ENCODE measurements at places on chromosomes 5 and 9.
A peak's percentile ranks its signal among the peaks of the same experiment; 100 is the strongest.

DNA sequence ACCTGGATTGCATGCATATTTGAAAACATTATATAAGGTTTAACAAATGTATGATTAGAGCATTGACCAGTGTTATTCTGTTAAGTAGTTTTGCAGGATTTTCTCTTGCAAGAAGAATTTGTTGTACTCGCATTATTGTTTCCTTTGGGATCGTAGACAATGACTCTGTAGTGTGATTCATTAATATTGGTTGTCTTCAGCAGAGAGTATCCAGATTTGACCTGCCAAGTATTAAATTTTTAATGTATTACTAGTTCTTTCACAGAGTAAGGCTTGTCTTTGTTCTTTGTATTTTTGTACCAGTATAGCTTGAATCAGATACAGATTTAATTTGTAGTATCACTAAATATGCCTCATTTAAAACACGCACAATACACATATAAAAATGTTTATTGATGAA, 155.0 kb downstream of the PBX3 start:
- DNase-seq = peak; percentile 28

GRCh38 chr9:78884611-78885150, 587.8 kb downstream of the PSAT1 start:
- DNase-seq = peak; percentile 33

- no peak for DNase-seq
Measured at GRCh38 chr9:36818965-36819870, 214.8 kb downstream of the PAX5 start.

DNA sequence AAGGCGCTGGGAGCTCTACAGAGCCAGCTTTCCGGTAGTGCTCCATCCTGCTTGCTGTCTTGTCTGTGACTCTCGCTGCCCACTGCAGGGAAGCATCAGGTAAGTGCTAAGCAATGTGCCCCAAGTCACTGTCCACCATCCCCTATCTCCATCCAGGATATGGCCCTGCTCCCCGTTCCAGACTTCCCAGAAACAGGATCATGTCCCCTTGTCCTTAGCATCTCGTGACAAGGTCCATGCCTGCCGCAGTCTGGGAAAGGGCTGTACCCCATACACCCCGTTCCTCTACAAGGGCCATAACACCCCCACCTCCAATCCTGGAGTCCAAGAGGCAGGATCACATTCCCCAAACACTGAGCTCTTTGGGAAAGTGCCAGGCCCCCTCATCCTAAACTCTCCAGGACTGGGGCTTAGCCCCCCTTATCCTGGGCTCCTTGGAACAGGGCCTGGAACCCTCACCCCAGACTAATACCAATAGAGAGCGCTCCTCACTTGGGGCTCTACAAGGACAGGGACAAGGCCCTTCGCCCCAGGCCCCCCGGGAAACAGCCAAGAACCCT, 566 bp downstream of the RPP25L start:
- DNase-seq = peak; percentile 12

GRCh38 chr9:115195912-115196311, 78.0 kb upstream of the TNC start:
- peak; percentile 75 for DNase-seq

GRCh38 chr5:62681117-62681850, 102.7 kb downstream of the LRRC70 start:
- no peak for DNase-seq

- no peak for DNase-seq
Measured at GRCh38 chr5:54829676-54830535, 155.5 kb downstream of the ESM1 start.

DNA sequence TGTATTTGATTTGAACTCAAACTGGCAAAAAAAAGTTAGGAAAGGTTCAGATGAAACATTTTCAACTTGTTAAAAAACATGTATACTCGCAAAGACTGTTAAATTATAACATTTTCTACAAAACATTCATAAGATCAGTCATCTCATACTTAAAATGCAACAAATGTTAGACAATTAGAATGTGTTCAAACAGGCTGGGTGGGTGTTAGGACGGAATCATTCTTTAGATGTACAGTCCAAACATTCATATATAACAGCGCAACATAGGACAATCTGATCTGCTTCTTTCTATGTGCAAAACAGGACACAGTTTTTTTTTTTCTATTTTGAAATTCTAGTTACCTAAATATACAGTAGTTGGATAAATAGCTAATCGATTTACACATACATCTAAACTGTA, 22.2 kb downstream of the IL4 start:
- no peak for DNase-seq

DNA sequence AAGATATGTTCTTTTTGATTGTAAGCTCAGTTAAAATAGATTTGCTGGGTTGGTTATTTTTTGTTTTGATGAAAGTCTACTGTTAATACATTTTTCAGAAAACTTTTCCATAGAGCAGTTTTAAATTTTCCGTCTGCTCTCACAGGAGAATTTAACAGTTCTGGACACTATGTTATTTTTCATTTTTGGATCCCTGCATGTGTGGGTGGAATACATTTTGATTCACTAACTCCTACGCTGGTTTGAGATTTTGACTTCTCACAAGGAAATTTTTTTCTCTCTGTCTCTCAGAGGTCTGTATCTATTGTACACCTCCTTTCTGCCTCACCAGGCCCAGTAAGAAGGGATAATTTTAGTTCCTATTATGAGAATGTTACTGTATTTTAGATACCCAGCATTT, 502.4 kb downstream of the CDH10 start:
- no peak for DNase-seq

- DNase-seq = no peak
Measured at GRCh38 chr9:69893057-69893456, 72.4 kb downstream of the CFAP95 start.

GRCh38 chr5:93794954-93795353, 53.6 kb upstream of the POU5F2 start:
- no peak for DNase-seq

DNA sequence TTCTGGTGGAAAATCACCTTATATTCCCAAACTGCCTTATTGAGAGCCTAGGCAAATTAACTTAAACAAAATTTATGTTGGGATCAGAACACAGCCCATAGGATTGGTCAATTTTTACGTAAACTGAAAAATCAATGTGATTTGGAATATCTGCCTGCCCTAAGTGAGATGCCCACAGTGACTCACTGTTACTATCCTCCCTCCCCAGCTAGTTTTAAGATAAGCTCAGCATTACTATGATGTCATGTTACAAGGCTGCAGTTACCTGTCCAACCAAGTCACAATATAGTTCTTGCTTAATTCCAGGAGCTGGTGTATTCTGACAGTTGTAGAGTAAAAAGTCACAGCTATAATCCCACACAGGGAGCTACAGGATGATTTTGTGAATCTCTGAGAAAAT, 23.1 kb downstream of the SKP1 start:
- DNase-seq = no peak

DNA sequence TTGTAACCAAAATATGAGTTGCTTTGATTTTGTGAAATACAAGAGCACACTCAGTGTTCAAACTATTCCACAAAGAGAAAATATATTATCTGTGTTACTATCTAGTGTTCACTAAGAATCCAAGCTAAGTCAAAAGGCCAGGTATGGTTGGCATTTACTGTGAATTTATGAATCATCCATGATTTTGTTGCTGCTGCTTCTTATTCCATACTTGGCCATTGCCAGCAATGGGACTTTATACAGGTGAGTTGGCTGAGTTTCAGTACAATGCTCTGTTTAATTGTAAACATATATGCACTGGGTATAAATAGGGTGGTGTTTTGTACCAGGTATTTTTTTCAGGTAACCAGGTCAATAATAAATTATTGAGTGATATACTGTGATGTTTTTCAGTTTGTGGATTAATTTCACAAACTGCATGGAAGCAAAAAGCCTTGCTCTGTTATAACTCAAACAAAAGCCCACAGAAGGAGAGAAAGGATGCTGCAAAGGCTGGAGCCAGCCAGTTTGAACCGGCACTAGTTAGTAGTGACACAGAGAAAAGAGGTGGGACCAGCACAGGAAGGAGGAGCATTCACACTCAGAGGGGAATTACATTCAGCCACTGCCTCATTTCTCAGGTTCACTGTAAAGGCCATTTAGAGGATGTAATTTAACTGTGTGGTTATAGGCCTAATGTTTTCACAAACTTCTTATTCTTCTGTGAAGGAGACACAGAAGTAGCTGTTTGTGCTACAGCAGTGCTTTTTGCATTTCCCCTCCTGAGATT, 381.8 kb downstream of the ADGRV1 start:
- peak; percentile 35 for DNase-seq

- DNase-seq = peak; percentile 65
Measured at GRCh38 chr9:87327575-87328125, 170.0 kb upstream of the DAPK1 start.

GRCh38 chr5:1104327-1105006, 7.4 kb downstream of the SLC12A7 start:
- no peak for DNase-seq

DNA sequence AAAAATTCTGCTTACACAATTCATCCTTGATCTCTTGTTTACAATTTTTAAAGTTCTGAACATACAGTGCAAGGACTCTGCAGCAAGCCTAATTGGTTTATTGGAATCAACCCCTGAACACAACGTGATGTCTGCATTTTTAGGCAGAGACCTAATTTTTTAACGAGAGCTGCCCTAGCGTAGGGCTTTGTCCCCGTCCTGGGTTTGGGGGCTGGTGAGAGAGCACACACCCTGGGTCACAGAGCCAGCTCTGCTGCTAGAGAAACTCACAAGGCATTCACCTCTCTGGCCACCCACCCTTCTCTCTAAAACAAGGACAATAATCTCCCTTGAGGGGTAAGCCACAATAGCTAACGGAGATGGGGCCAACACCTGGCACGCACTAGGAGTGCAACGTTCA, 28.2 kb downstream of the SH3PXD2B start:
- no peak for DNase-seq

DNA sequence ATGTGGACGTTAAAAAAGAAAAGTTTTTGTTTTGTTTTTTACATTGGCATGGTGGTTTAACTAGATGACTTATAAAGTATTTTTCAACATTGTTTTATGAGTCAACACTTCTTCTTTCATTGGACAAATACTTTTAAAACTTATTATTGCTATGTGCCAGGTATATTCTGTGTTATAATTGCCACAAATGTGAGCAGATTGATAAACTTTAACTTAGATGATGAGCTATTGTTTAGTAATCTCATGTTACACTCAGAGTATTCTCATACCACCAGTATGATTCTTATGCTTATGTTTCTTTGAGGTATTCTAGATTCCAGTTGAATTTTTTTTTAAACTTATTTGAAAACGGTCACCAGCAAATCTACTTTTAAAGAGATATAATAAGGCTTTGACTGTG, 60.3 kb downstream of the RASA1 start:
- DNase-seq = no peak

DNA sequence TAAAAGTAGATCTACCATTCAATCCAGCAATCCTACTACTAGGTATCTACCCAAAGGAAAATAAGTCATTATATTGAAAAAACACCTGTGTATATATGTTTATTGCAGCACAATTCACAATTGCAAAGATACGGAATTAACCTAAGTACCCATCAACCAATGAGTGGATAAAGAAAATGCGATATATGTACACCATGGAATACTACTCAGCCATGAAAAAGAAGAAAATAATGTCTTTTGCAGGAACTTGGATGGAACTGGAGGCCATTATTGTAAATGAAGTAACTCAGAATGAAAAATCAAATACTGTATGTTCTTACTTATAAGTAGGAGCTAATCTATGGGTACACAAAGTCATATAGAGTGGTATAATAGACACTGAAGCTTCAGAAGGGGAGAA, 63.4 kb upstream of the PITX1 start:
- DNase-seq = no peak

DNA sequence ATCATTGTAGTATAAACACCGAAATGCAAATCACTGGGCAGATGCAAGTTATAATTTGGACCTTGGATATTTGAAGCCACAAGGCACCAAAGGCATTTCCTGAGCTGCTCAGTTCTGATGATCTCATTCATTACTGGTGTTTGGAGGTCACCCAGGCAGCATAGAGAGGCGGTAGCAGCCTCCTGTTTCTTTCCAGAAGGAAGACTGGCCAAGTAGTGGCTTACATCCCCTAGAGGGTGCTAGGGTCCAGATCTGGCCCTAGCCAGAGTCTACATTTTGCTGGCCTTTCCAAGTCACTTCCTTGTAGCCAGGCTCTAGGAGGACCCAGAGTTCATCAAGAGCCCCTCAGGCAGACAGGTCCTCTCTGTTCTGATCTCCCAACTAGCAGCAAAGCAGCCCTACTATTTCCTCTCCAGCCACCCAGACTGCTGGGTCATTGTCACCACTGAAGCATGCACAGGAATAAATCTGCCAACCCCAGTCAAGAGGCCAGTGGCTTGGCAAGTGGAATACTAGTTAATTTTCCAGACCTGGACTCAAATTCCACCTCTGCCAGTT, 33.4 kb upstream of the TTC1 start:
- peak; percentile 99 for DNase-seq

- DNase-seq = peak; percentile 8
Measured at GRCh38 chr9:83599071-83599470, 23.9 kb upstream of the IDNK start.

- no peak for DNase-seq
Measured at GRCh38 chr5:9653061-9653460, 22.9 kb upstream of the TAS2R1 start.

DNA sequence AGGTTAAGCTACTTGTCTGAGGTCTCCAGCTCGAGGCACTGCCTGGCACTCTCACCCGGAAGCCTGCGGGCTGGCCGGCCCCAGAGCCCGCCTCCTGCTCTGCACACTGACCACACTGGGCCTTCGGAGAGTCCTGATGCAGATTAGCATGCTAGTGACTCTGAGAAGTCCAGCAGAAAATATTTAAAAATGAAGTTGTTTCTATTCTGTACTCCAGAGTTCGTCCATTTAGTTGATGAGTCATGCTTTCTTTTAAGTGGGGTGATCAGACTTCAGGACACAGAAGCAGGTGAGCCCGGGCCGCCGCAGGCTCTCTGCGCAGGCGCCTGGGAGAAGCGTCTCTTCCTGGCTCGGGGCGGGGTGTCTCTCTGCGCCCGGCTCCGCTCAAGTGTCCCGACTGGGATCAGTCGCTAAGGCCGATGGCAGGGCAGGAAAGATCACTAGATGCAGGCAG, 32.5 kb downstream of the FAM240B start:
- peak; percentile 9 for DNase-seq

GRCh38 chr5:94618029-94618492, 343 bp downstream of the KIAA0825 start:
- DNase-seq = peak; percentile 78

GRCh38 chr5:13276156-13276555, 668.3 kb downstream of the DNAH5 start:
- no peak for DNase-seq

DNA sequence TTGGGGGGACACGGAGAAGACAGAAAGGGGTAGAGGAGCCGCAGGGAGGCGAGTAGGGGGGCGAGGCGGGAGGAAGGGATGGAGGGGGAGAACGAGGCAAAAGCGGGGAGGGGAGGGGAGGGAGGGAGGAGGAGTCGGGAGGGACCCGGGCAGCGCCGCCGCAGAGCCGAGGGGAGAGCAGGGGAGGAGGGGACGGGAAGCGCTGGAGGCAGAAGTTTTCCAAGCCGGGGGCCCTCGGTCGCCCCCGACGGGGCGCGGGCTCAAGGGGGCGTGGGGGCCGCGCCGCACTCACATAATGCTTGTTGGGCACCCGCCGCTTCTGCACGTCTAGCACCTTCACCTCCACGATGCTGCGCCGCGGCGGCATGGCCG, 353 bp downstream of the SH3PXD2B start:
- DNase-seq = peak; percentile 51

Measured in EH (cell line).